ENCODE measurements at places on chromosomes 5 and 9. TPM values are rescaled to one million over a fixed set of nuclear protein-coding genes. Genes with fewer than 3 reads are reported as not detected.

HAVCR1 gene
- total RNA-seq, result not detected

IFNK gene
- total RNA-seq, result not detected

SLC9A3 gene
- total RNA-seq, result 1.7 TPM

RAD23B gene
- 124 TPM for total RNA-seq

OMD gene
- total RNA-seq, result not detected

ERMP1 gene
- 8.4 TPM for total RNA-seq

EIF4E1B gene
- not detected for total RNA-seq

PRLR gene
- 14.2 TPM for total RNA-seq

SLC6A7 gene
- total RNA-seq, result not detected

PRRC1 gene
- total RNA-seq, result 51.3 TPM

FOXD4L5 gene
- not detected for total RNA-seq

IFNA21 gene
- not detected for total RNA-seq

GPR150 gene
- total RNA-seq, result not detected

PCDHB6 gene
- total RNA-seq, result 0.22 TPM

TAF11L5 gene
- total RNA-seq, result not detected

GABRA1 gene
- not detected for total RNA-seq

INSYN2B gene
- 43.2 TPM for total RNA-seq

RASEF gene
- total RNA-seq, result 0.11 TPM

TICAM2 gene
- 1.9 TPM for total RNA-seq

PCDHB12 gene
- 2.9 TPM for total RNA-seq

LIX1 gene
- total RNA-seq, result not detected

LECT2 gene
- total RNA-seq, result not detected
